Cerebellar cortex (tissue), 1 donor: ENCODE measurements at places on chromosomes 3 and 15.

DNA sequence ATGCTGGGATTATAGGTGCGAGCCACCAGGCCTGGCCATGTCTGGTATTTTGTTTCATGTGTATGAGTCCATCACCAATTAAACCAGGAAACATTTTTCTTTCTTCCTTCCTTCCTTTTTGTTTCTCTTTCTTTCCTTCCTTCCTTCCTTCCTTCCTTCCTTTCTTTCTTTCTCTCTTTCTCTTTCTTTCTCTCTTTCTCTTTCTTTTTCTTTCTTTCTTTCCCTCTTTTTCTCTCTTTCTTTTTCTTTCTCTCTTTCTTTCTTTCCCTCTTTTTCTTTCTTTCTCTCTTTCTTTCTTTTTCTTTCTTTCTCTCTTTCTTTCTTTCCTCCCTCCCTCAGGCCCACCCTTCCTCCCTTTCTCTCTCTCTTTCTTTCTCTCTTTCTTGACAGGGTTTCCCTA is 83.4 kb downstream of the SLC9A9 start:
- DNase-seq = no peak

- no peak for DNase-seq
These were observed 31.2 kb downstream of the MLF1 start for GRCh38 chr3:158602227-158602626.

- peak; percentile 52 for DNase-seq
These were observed 24.0 kb upstream of the C3orf70 start for GRCh38 chr3:185176750-185177359.

DNA sequence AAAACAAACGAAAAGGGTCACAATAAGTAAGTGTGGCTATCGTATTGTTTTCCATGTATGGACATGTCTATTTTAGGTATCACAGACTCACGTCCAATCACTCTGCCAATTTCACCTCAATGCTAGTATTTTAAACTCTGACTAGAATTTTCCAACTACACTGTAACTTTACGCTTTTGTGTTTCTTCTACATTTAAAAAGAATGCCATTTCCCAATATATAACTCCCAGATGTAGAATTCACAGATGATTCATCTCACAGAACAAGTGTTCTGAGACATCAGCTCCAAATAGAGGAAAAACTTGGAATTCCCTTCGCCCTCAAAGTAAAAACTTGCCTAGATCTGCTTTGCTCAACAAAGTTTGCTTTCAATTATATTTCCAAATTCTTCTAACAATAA is 14.2 kb downstream of the LRIG1 start:
- DNase-seq = no peak

DNA sequence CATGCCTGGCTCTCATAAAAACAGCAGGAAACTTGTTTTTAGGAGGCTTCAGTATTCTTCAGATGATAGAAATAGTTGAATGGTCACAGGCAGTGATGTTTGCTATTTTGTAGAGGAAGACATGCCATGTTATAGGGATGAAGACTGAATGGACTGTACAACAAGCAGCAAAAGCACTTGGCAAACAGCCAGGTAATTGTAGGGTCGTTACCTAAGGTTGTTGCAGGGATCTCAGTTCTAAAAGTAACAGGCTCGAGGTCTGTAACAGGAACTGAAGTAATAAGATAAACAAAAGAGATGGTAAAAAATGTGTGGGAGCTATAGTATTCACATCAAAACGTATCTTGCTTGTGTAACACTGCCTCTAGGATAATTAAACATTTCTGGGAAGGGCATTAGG is 116.3 kb downstream of the TFG start:
- DNase-seq = no peak

DNA sequence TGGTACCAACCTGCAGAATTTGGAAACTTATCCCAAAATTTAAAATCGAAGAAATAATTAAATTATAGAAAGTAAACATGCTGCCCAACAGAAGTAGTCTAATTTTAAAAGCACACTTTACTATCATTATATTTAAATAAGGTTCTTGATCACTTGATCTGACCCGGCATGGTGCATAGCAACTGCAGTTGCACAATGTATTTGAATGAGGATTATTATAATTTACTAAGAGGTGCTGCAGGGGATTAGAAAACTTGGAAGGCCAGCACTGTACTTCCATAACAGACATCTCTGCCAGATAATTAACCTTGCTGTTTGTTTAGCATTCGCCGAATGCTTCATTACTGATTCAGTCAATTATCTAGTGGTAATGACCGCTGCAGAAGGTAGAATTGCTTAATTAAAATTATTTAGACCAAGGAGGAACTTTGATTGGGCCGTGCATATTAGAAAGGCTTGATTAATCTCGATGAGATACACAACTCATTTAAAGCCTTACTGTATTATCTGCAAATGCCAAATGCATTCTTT is 971.6 kb downstream of the ZPLD1 start:
- no peak for DNase-seq

DNA sequence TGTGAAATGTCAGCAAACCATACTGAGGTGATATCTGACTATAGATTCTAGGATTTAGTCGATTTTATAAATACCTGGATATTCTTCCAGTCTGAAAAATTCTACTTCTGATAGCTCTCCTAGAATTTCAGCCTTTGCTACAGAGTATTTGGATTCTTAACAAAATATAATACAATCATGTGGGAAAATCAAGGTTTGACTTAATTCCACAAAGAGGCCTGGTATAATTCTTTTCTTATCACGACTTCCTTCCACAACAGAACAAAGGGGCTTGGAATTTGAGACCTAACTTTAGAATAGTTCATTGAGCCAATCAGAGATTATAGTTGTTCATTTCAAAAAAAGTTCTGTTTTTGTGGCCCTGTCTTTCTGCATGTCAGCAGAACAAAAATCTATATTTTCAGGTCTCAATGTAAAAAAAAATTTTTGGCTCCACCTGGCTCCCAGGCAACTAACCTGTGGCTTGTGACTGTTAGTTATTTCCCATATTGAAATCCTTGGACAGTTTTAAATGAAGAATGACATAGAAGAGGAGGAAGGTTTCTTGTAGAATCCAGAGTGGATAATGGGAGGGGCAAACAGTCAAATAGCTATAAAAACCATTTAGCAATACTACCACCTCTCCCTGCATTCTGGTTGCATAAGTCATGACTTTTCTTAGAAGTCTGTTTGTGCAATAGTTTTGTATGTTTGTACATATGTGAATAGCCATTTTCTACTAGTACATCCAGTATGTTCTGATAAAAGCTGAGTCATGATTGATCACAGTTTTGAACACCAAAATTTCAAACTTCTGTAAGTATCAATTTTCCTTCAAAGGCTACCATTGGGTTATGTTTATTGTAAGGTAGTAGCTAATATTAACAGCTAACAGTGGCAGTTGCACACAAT is 4.0 kb downstream of the TM4SF1 start:
- no peak for DNase-seq

DNA sequence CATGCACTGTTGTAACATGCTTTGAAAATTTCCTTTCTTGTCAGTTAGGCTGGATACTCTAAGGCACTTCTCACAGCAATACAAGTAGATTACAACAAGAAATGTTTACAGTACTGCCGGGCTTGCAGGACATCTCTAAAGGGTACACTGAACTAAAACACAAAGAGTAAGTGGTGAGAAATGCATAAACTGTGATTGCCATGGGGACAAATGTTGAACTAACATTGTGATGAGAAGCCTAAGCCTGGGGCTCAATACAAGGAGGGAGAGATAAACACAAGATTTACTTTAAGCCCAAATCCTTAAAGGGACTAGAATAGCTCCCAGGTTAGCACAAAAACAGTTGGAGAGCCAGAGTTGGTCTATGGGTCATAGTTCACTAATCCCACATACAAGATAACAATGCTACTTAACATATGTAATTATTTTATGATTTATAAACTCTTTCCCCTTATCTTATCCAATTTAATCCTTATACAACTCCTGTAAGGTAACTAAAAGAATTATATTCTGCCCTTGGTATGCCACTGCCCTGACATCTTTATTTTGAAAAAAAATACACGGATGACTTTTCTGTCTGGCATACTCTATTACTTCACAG is 126.9 kb downstream of the THRB start:
- DNase-seq = no peak

GRCh38 chr3:46183330-46183729 is 24.8 kb downstream of the CCR1 start:
- DNase-seq = no peak

DNA sequence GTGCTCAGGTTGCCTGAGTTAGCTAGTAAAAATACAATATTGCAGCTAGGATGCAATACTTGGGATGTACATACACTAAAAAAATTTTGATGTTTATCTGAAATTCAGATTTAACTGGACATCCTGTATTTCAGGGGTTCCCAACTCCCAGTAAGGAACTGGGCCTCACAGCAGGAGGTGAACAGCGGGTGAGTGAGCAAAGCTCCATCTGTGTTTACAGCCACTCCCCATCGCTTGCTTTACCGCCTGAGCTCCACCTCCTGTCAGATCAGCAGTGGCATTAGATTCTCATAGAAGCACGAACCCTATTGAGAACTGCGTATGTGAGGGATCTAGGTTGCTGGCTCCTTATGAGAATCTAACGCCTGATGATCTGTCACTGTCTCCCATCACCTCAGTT is 285.1 kb upstream of the PROK2 start:
- DNase-seq = no peak

DNA sequence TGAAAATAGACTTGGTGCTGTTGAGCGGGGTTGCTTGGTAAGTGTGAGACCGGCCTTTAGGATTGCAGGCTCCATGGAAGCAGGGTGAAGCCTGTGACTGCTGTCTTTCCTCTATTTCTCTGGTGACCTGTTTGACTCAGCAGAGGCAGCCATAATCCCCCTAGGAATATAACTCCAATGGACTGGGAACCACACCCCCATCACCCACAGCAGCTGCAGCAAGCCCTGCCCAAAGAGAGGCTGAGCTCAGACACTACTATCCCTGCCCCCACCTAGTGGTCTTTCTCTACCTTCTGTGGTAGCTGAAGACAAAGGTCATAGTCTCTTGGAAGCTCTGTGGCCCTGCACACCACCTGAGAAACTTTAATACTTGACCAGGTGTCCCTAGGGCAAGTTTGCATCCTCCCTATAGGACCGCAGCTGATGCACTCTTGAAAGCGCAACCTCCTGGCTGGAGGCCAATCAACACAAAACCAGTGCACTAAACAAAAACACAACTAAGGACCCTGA is 133.6 kb upstream of the MRPL3 start:
- DNase-seq = no peak

- DNase-seq = no peak
These were observed 98.6 kb downstream of the MECOM start for GRCh38 chr3:169564883-169565282.

GRCh38 chr3:39208463-39209055 is 16.2 kb upstream of the XIRP1 start:
- peak; percentile 60 for DNase-seq

DNA sequence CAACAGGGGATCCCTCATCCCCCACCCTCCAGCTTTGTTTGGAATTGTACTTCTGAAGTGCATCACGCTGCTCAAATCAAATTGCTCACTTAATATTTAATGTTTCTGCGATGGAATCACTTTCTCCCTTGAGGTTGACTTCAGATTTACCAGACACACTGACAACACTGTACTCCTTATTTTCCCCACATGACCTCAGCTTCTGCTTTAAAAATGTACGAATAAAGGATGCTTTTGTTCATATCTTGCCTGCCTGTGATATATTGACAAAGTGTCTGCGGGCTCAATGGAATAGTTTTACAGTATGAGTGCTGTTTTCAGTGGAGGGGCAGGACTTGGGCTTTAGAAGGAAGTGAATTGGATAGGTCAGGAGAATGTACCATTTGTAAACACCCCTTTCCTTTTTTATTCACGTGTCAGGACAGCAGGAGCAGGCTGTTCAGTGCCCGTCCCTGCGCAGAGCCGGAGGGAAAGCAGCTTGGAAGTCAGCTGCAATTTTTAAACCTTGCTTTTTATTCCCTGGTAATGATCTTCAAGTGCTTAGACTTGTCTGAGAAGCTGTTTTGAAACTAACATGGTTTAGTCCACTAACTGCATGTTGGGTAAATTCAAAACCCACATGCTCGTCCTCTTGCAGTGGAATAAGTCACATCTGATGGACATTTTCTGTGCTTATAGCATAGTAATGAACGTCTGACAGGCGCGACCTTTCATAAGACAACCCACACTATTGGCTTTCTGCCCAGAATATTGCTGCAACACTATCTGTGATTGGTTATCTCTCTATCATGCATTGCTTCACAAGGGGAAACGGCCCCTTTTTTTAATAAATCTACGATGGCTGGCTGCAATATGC is 29.9 kb downstream of the MBNL1 start:
- DNase-seq = peak; percentile 90

- no peak for DNase-seq
These were observed 4.7 kb upstream of the DIS3L start for GRCh38 chr15:66288551-66289185.

DNA sequence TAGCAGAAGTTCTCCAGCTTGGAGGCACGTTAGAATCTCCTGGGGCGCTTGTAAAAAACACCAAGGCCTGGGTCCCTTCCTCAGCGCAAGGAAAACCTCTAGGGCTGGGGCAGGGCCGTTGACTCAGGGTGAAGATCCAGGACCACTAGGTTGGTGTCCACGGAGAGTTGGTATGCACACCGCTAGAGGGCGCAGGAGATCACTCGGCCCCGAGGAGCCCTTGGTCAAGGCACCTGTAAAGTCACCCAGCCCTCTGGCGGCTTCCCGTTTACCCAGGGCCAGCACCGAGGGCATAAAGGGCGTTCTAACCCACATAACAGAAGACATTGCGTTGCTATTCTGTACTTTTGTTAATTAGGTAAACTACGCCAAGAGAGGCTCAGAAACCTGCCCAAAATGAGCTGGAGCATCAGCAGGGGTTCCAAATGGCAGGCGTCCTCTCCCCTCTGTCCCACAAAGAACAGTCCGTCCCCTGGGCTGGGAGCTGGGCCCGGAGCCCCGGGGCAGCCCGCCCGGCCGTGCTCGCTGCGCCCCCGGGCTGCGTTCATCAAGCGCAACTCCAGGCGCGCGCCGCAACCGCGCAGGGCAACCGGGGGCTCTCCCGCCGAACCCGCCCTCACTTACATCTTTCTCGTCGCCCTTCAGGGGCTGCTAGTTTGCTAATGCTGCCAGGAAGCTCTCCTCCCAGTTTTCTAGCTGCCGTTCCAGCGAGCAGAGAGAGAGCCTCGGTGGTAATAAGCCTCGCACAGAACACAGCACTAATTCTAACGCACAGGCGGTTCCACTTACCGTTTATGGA is 332.1 kb downstream of the ARRDC4 start:
- peak; percentile 24 for DNase-seq

- peak; percentile 14 for DNase-seq
These were observed 268.7 kb downstream of the XXYLT1 start for GRCh38 chr3:195001961-195002861.

DNA sequence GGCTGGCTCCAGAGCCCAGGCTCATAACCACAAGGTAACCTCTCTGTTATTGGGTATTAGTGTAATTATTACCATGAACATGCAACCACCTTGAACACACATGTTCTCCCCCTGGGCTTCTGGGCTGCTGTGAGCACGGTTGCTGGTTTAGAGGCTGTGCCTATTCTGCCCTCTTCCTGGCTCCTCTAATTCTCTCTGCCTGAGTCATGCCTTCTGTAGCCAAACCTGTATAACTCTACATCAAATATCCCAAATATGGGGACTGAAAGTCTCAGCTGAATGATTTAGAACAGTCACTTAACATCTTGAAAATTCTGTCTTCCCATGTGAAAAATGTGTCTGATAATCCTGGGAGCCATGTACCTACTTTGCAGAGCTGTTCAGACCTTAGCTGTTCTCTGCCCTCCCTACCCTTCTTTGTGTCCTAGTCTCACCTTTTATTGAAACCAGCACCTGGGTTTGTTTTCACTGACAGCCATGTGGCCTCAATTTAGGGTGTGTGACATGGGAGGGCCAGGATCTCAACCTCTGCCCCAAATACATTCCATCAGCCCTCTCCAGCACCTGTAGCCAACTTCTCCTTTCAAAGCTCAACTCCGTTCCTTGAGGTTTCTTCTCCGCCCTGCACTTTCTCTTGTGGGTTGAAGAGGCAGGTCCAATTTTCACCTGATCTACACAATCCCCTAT is 60.7 kb downstream of the PDZRN3 start:
- no peak for DNase-seq
